Bladder microvascular endothelial cell (primary cell): ENCODE measurements at places on chromosomes 2 and 18. TPM values are rescaled to one million over a fixed set of nuclear protein-coding genes. Genes with fewer than 3 reads are reported as not detected.

RPS27A gene
- total RNA-seq = 578 and 669 TPM in 2 replicates

LIPG gene
- total RNA-seq = 2.0 and 3.4 TPM in 2 replicates

HOXD12 gene
- not detected in 2 replicates for total RNA-seq

ATOH8 gene
- total RNA-seq = 25.1 and 31.7 TPM in 2 replicates

LYG1 gene
- total RNA-seq = 0.49 and 0.57 TPM in 2 replicates

CYS1 gene
- 0.16 TPM in 1 of 2 replicates, not detected in the other for total RNA-seq

LOXL3 gene
- 1.4 and 1.8 TPM in 2 replicates for total RNA-seq

CPS1 gene
- total RNA-seq = 0.88 and 2.1 TPM in 2 replicates

TXNDC2 gene
- not detected in 2 replicates for total RNA-seq

FHL2 gene
- total RNA-seq = 27.4 and 62.9 TPM in 2 replicates

ALPI gene
- total RNA-seq = not detected in 2 replicates

TEKT4 gene
- not detected in 2 replicates for total RNA-seq

CYTIP gene
- total RNA-seq = not detected in 2 replicates

PSMG2 gene
- 41.6 and 57.5 TPM in 2 replicates for total RNA-seq

TMEFF2 gene
- under 0.01 and 0.06 TPM in 2 replicates for total RNA-seq

RBKS gene
- total RNA-seq = 1.2 and 1.3 TPM in 2 replicates

RAX gene
- total RNA-seq = not detected in 2 replicates

RGPD4 gene
- not detected in 2 replicates for total RNA-seq

BOK gene
- total RNA-seq = 34.8 and 102 TPM in 2 replicates

AQP4 gene
- total RNA-seq = 0.16 TPM in 1 of 2 replicates, not detected in the other

FAP gene
- 9.7 and 12.1 TPM in 2 replicates for total RNA-seq

SKOR2 gene
- total RNA-seq = not detected in 2 replicates

SCN3A gene
- 0.32 and 10.2 TPM in 2 replicates for total RNA-seq

PPP1R7 gene
- 39.6 and 43.7 TPM in 2 replicates for total RNA-seq

KIAA2012 gene
- not detected in 2 replicates for total RNA-seq

RESP18 gene
- total RNA-seq = not detected in 2 replicates

C18orf32 gene
- 3.4 and 11.6 TPM in 2 replicates for total RNA-seq

MATN3 gene
- 1.0 and 1.9 TPM in 2 replicates for total RNA-seq
